ENCODE measurements at places on chromosomes 5 and 9. TPM values are rescaled to one million over a fixed set of nuclear protein-coding genes. Genes with fewer than 3 reads are reported as not detected.

MSX2 gene
- total RNA-seq = 1.1 TPM

PCDHA4 gene
- 7.9 TPM for total RNA-seq

CREBRF gene
- total RNA-seq = 40.6 TPM

FOXD4 gene
- not detected for total RNA-seq

CCL28 gene
- 115 TPM for total RNA-seq

DUSP1 gene
- 618 TPM for total RNA-seq

CLTB gene
- total RNA-seq = 264 TPM

DNA sequence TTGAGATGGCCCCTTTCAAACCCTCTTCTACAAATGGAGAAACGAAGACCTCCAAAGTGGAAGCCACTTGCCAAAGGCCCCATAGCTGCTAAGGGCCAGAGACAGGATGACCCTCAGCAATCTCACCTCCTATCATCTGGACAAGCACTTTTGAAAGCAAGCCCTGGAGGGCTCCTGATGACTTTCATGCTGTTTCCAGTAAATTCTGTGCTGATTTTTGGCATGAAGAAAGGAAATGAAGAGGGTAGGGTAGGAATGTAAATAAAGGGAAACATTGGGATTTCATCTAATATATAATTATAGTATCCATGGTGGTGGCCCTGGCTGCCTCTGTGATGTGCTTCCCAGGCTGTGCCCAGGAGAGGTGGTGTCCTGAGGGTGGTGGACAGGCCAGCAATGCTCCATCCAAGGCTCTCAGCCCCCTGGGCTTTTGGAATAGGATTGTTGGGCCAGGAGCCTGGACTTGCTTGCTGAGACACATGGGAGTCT is 208.0 kb upstream of the TRIM32 start:
- no peak overlapping the region for H3K27ac ChIP-seq
- H3K4me3 ChIP-seq = no peak overlapping the region
- no peaks in the 10 kb centered on the region for H3K36me3 ChIP-seq

- no peaks in the 10 kb centered on the region for H3K36me3 ChIP-seq
- H3K27me3 ChIP-seq = no peaks in the 10 kb centered on the region
- H3K4me1 ChIP-seq = peaks cover 9% of the 10 kb centered on the region
- H3K4me3 ChIP-seq = no peak overlapping the region
Measured at GRCh38 chr9:91428927-91429351, 5.3 kb upstream of the NFIL3 start.

GRCh38 chr5:150164211-150164980 is 2.2 kb upstream of the CDX1 start:
- H3K27me3 ChIP-seq = peaks cover 13% of the 10 kb centered on the region
- H3K4me3 ChIP-seq = no peak overlapping the region
- H3K4me1 ChIP-seq = peaks cover 24% of the 10 kb centered on the region
- H3K36me3 ChIP-seq = no peaks in the 10 kb centered on the region
- DNase-seq = peak; percentile 63

DNA sequence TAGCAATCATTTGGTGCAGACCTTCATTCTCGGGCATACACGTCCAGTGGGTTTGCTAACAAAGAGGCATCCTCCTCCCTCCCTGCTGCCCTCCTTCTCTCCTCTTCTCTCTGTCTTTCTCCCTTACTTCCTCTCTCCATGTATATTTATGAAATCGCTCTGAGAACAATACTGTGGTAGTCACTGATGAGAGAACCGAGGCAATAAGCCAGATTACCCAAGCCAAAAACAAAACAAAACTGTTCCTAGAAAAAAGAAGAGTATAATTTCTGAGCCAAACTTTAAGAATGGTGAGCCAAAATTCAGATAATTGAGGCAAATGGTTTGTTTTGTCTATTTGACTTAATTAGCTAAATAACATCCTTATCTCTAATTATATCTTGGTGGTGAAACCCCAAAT is 15.8 kb upstream of the HMHB1 start:
- H3K27ac ChIP-seq = no peak overlapping the region
- H3K27me3 ChIP-seq = no peaks in the 10 kb centered on the region
- no peaks in the 10 kb centered on the region for H3K36me3 ChIP-seq
- no peak for DNase-seq

GRCh38 chr5:10699281-10699874 is 61.7 kb downstream of the DAP start:
- no peaks in the 10 kb centered on the region for H3K27me3 ChIP-seq
- H3K27ac ChIP-seq = no peak overlapping the region
- H3K4me1 ChIP-seq = peaks cover 12% of the 10 kb centered on the region
- no peaks in the 10 kb centered on the region for H3K36me3 ChIP-seq
- no peak overlapping the region for H3K4me3 ChIP-seq

DNA sequence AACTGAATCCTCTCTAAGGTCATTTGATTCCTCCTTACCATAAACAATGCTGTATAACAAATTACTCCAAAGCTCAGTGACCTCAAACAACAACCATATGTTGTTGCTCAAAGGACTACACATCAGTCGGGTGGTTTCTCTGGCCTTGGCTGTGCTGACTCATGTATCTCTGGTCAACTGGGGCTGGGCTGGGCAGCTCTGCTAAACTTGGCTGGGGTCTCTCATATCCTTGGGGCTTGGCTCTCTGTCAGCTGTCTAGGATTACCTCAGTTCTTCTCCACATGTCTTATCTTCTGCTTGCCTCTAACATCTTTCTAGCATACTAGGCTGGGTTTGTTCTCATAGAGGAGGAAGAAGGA is 86.4 kb downstream of the GALNT10 start:
- H3K4me3 ChIP-seq = no peak overlapping the region
- peak overlapping the region; percentile 32 for H3K27ac ChIP-seq
- peaks cover 46% of the 10 kb centered on the region for H3K4me1 ChIP-seq
- H3K36me3 ChIP-seq = no peaks in the 10 kb centered on the region

DNA sequence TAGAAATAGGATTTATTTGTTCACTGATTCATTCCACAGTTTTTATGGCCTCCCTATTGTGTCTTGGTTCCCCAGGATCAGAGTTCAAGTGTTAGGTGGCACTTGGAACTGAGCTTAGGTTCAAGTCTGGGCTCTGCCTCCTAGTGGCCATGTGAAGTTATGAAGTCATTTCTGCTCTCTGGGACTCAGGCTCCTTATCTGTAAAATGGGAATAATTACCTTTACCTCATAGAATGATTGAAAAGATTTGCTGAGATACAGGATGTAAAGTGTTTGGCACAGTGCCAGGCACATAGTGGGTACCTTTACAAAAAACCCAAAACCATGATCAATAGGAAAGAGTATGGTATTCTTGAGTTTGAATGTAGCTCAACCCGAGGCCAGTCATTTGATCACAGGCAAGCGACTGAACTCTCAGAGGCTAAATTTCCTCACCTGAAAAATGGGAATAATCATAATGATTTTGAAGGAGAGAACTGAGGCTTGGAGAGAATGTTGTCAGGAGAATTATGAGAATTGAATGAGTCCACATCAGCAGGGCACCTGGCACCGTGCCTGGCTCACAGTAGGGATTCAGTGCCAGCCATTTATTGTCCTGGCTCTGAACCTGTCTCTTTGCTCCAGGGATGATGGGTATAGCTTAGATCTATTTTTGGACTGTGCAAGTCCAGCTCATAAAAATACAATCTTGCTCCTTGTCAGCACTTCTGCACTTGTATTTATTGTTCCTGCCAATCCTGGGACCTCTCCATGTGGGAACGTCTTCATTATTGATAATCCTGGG is 10.8 kb downstream of the NSG2 start:
- H3K4me1 ChIP-seq = no peaks in the 10 kb centered on the region
- H3K4me3 ChIP-seq = no peak overlapping the region
- no peaks in the 10 kb centered on the region for H3K27me3 ChIP-seq
- no peak for DNase-seq
- no peaks in the 10 kb centered on the region for H3K36me3 ChIP-seq
- no peak overlapping the region for H3K27ac ChIP-seq

DNA sequence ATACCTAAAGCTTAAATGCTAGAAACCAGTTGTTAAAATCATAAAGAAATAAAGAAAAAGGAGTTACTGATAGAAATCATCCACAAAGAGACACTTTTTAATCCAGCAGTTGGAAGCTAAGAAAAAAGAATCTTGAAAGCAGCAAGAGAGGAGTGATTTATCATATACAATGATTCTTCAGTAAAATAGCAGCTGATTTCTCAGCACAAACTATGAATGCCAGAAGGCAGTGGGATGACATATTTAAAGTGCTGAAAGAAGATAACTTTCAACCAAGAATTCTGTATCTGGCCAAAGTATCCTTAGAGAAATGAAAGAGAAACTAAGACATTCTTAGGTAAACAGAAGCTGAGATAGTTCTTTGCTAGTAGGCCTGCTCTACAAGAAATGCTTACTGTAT is 366.0 kb downstream of the HTR1A start:
- no peaks in the 10 kb centered on the region for H3K27me3 ChIP-seq
- H3K36me3 ChIP-seq = no peaks in the 10 kb centered on the region
- H3K27ac ChIP-seq = no peak overlapping the region
- no peaks in the 10 kb centered on the region for H3K4me1 ChIP-seq
- H3K4me3 ChIP-seq = no peak overlapping the region

DNA sequence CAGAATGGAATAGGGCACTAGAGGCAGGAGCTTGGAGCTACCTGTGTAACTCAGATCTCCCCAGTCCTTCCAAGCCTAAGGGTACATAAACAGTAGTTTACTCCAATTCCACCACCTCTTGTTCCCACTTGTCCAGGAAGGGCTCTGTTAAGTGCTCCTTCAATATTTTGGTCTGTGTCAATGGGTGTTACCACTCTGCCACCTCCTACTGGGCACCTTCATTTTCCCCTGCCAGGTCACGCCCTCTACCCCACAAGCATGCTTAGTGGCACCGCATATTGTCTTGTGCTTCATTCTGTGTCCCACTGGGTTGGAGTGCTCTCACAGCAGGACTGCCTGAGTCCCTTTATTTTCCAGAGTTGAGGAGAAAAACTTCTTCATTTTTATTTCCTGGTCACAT is 459.8 kb downstream of the ARHGEF28 start:
- no peak for DNase-seq
- H3K36me3 ChIP-seq = no peaks in the 10 kb centered on the region
- H3K4me1 ChIP-seq = no peaks in the 10 kb centered on the region
- H3K4me3 ChIP-seq = no peak overlapping the region
- no peak overlapping the region for H3K27ac ChIP-seq
- no peaks in the 10 kb centered on the region for H3K27me3 ChIP-seq

DNA sequence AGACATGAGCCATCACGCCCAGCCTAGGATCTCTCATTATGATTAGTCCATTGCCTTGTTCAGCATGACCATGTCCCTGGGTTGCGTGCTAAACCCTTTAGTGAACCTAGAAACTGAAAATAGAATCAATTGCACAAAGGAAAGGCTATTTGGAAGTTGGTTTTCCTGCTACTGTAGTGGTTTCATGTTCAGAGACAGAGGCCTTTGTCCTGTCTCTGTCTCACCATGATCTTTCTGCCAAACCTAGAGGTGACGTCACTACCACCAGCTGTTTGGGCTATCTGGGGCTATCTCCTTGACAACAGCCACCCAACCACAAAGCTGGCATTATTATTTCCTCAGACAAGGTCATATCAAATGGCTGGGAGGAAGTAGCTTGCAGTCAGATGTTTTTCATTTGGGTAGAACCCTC is 4.0 kb upstream of the CDK5RAP2 start:
- peak; percentile 40 for DNase-seq
- no peaks in the 10 kb centered on the region for H3K36me3 ChIP-seq
- H3K27ac ChIP-seq = peak overlapping the region; percentile 43
- H3K4me1 ChIP-seq = no peaks in the 10 kb centered on the region

- H3K4me1 ChIP-seq = no peaks in the 10 kb centered on the region
- no peak overlapping the region for H3K4me3 ChIP-seq
- H3K27me3 ChIP-seq = peaks cover 24% of the 10 kb centered on the region
- no peak for DNase-seq
- H3K36me3 ChIP-seq = no peaks in the 10 kb centered on the region
Measured at GRCh38 chr5:1706428-1706827, 93.2 kb downstream of the MRPL36 start.

DNA sequence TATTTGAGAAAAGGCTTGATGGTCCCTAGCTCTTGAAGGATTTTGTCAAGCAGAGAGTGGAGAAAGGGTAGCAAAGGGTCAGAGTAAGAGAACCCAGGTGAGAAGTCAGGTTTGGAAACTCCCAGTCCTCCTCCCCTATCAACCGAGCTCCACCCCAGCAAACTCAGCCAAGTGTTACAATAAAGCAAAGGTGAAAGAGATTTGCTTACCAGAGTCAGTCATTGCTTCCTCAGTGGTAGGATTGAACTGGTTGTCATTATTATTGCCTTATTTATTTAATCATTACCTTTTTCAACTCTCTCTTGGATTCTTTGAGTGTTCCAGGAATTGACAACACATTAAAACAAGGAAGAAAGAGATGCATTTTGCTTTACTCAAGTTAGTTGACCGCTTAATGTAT is 80.5 kb downstream of the RFK start:
- H3K27ac ChIP-seq = peak overlapping the region; percentile 68
- no peak overlapping the region for H3K4me3 ChIP-seq
- no peaks in the 10 kb centered on the region for H3K4me1 ChIP-seq

GRCh38 chr5:158194561-158194976 is 335.6 kb upstream of the CLINT1 start:
- no peak overlapping the region for H3K4me3 ChIP-seq
- H3K27ac ChIP-seq = no peak overlapping the region
- no peaks in the 10 kb centered on the region for H3K27me3 ChIP-seq
- no peaks in the 10 kb centered on the region for H3K4me1 ChIP-seq

- no peaks in the 10 kb centered on the region for H3K36me3 ChIP-seq
- no peak overlapping the region for H3K4me3 ChIP-seq
- DNase-seq = no peak
- no peaks in the 10 kb centered on the region for H3K4me1 ChIP-seq
Measured at GRCh38 chr5:181099602-181100086, 31.3 kb downstream of the OR2V1 start.

GRCh38 chr5:127799293-127799905 is 96.2 kb downstream of the CCDC192 start:
- no peak overlapping the region for H3K27ac ChIP-seq
- H3K4me3 ChIP-seq = no peak overlapping the region
- no peaks in the 10 kb centered on the region for H3K36me3 ChIP-seq
- peaks cover 9% of the 10 kb centered on the region for H3K4me1 ChIP-seq

- no peak overlapping the region for H3K4me3 ChIP-seq
- no peaks in the 10 kb centered on the region for H3K27me3 ChIP-seq
- no peak overlapping the region for H3K27ac ChIP-seq
Measured at GRCh38 chr5:135705141-135705631, 126.4 kb upstream of the CXCL14 start.

DNA sequence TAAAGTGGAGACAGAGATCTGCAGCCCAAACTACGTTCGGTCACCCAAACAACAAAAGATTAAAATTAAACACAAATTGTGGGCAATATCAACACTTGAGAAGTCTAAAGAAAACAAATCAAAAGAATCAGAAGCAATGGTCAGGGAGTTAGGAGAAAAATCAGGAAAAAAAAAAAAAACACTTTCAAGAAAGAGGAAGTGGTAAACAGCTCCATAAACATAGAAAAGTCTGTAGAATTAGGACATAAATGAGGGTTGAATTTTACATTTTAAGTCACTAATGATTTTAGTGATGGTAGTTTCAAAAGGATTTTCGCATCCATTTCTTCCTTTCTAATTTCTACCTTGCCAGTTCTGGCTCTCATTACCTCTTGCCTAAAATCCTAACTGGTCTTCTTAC is 10.1 kb downstream of the RNF145 start:
- DNase-seq = no peak
- H3K4me1 ChIP-seq = peaks cover 9% of the 10 kb centered on the region
- no peak overlapping the region for H3K4me3 ChIP-seq

- H3K4me1 ChIP-seq = no peaks in the 10 kb centered on the region
- no peak overlapping the region for H3K27ac ChIP-seq
- H3K4me3 ChIP-seq = no peak overlapping the region
- no peaks in the 10 kb centered on the region for H3K36me3 ChIP-seq
Measured at GRCh38 chr5:20497356-20497755, 509.4 kb upstream of the CDH18 start.
